ENCODE measurements at places on chromosomes 5 and 9.

- no peak for DNase-seq
Observed at GRCh38 chr5:112063856-112064255, 306.9 kb upstream of the NREP start.

- no peak for DNase-seq
Observed at GRCh38 chr9:88680505-88681160, 145.7 kb downstream of the NXNL2 start.

GRCh38 chr5:66616520-66617225, 20.5 kb downstream of the MAST4 start:
- DNase-seq = no peak

DNA sequence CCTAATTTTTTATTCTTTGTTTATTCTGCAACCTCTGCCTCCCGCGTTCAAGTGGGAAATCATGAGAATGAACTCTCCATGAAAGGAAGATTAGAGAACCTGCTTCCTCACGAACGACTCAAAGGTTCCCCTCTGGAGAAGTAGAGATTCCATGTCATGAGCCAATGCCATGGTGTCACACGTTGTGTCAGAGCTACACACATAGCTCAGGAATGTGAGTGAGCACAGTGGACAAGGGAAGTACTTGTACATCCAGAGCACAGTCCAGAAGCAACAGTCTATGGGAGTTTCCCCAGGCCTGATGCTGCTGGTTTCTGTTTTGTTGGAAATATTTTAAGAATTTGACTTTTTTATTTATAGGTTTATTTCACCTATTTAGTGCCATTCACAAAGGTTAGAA, 26.8 kb upstream of the PPP2CA start:
- DNase-seq = no peak

GRCh38 chr5:86765778-86766502, 148.2 kb downstream of the COX7C start:
- DNase-seq = no peak

DNA sequence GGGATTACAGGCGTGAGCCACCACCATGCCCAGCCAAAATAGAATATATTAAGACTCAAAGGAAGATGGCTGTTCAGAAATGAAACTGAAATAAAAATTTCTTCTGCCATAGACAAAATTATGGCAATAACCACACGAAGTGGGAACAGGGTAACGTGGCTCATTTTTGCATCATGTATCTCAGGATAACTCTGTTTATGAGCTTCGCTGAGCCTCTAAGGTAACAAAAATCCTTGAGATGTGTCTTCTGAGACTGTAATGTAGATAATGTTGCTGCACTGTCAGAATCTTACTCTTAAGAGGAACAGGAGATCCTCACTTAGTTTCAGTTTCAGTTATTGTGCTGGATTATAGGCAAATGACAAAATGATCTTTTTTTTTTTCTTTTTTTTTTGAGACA, 153.8 kb downstream of the GOLPH3 start:
- no peak for DNase-seq

DNA sequence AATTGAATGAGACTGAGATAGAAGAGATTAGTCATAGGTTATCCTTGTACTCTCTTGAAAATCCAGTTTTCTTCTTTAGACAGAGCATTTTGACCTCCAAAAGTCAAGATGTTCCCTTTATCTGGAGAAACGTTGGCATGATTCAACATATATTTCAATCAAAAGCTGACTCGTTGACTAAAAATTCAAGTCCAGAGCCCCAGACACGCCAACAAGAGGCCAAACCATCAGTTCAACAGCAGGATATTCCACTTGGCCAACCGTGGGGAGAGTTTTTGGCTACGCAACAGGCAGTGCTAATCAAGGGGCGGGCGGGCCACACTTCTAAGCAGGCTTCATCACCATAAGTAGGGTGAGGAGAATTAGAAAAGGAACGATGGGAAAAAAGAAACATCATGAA, 119.1 kb downstream of the SLIT3 start:
- DNase-seq = no peak

DNA sequence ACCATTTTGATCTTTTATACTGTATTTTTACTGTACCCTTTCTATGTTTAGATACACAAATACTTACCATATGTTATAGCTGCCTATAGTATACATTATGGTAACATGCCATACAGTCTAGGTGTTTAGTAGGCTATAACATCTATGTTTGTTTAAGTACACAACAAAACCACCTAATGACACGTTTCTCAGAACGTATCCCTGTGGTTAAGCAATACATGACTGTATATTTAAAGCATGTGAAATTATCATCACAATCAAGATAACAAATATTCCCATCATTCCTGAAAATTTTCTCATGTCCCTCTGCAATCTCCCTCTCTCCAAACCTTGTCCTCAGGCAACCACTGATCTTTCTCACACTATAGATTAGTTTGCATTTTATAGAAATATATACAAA, 66.4 kb upstream of the SUSD1 start:
- no peak for DNase-seq

DNA sequence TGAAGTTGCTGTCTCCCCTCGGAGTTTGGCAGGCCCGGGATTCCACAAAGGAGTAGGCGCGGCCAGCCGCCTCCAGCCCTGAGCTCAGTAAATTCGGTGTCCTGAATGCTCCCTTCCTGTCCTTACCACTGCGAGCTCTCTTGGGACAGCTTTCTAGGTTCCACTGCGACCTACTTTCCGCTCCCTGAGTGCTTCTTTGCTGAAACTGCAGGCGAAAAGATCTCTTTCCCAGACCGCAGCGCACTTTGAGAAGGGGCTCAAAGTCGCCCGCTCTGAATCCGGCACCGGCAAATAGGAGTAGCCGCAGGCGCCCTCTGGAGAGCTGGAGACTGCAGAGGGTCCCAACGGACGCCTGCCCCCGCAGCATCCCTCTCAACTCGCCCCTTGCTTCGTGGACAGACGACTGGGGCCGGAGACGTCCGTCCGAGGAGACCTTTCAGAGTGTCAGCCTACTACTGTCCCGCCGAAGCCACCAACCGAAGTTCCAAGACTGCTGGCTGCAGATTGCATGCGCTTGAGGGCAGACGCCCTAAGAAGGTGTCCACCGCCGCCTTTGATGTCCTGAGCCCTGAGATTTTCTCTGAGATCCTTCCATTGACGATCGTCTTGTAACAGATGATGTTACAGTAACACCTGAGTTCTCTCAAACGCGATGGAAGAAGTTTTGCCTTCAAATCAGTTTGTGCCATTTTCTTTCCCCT, 96.0 kb downstream of the ANXA2R start:
- DNase-seq = no peak

GRCh38 chr5:101390151-101390908, 487.2 kb upstream of the ST8SIA4 start:
- DNase-seq = no peak

- no peak for DNase-seq
Observed at GRCh38 chr5:129935626-129936025, 31.4 kb downstream of the CHSY3 start.

DNA sequence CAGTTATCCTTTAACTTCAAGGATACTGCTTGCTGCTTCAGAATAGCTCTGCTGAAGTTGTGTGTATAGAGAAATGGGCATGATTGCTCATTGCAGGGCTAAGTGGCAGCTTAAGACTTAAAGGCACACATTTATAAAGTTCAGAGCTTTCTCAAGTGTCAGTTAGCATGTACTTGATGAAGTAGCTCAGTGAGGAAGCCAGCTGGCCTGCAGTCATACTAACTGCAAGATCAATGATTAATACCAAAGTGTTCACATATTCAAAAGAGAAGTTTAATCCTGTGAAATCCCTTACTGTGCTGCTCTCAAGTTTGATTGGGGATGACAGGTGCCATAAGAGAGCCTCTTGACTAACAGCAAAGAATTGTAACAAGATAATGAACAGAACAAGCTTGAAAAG, 483.4 kb upstream of the NUDT12 start:
- no peak for DNase-seq

- no peak for DNase-seq
Observed at GRCh38 chr5:79505138-79505537, 8.8 kb downstream of the HOMER1 start.

DNA sequence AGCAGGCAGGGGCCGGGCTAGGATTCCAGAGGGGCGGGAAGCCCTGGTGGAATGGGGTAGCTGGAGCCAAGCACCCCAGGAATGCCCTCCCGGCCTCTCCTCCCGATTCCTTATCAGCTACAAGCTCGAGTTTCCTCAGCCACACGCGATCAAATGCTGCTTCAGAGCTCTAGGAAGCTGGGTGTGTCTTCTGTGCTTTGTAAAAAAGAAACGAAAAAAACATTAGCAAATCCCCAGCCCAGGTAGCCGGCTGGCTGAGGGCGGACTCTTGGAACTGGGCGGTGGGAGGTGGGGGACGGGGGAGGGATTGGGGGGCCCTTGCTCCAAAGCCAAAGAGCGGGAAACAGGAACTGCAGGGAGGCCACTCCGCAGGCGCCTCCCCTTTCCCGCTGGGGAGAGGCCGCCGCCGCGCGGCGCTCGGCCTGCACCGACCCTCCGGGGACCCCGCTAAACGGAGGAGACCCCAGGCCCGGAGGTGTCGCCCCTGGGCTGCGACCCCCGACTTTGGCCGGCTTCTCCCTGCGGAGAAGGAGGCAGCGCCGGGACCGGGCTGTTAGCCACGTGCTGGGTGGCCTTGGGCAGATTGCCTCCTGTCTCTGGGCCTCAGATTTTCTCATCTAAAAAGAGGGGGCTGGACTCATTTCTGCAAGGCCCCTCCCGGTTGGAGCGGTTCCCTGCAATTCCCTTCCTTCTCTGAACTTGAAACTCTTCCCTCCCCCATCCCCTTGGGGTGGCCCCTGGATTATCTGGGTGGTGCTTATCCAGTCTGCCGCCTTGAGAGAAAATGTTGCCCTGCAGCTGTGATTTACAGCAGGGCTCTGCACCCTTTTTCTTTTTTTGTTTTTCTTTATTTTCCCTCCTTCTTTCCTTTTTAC, 40.9 kb upstream of the FABP6 start:
- DNase-seq = no peak

DNA sequence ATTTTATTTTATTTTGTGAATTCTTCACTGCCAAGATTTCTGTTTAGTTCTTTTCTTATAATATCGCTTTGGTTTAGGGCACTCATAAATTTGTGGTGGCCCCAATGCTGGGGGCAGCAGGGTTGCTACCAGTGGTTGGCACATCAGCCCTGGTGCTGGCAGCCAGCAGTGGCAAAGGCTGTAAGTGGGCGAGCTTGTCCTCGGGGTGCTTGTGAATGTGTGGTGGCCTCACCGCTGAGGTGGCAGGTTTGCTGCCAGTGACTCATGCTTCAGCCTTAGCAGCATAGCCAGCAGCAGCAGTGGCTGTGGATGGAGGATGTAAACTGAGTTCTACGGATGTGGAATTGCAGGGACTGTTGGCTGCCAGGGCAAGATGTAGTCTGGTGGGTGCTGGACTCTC, 262.9 kb upstream of the DMAC1 start:
- no peak for DNase-seq

DNA sequence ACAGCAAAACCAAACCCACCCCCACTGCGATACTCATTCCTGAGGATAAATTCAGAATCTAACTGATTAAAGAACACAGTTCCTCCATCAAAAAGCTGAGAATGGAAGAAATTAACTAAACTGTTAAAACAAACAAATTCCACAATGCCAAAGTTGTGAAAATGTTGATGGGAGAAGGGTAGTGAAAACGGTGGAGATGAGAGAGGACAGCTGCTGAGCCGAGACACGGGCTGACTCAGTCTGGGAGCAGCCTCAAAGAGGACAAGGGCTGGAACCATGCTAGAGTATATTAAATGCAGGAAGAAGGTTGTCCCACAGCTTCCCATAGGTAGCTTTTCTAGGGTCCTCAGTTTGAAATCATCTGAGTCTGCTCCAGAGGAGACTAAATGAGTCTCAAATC, 14.3 kb downstream of the ADAMTS12 start:
- DNase-seq = no peak

GRCh38 chr5:17761326-17761725, 127.1 kb downstream of the TAF11L14 start:
- no peak for DNase-seq
